Stimulated activated CD4-positive, alpha-beta T cell treated with anti-CD3 and anti-CD28 coated beads, Interleukin-1b, Interleukin-23, amount 100 ng/mL, for 1 hour (primary cell): ENCODE measurements at places on chromosomes 2 and 18.

DNA sequence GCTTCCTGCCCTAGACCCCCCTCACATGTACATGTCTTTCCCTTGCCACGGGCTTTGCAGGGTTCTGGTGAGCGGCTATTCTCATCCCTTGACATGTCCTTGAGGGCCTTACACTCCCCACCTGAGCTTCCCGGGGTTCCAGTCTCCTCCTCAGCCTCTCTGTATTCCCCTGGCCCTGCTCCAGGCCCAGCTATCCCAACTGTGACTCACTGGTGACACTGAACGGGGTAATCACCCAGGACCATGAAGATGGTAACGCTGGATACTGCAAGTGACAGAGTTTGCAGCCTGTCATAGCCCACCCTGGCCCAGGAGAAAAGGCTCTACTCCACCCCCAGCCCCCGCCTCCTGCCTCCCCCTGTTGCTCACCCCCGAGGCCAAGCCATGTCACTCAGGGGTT lies 27.3 kb downstream of the KIF3C start:
- no peak for DNase-seq

GRCh38 chr2:145096582-145096981 lies 576.7 kb upstream of the ZEB2 start:
- DNase-seq = no peak

DNA sequence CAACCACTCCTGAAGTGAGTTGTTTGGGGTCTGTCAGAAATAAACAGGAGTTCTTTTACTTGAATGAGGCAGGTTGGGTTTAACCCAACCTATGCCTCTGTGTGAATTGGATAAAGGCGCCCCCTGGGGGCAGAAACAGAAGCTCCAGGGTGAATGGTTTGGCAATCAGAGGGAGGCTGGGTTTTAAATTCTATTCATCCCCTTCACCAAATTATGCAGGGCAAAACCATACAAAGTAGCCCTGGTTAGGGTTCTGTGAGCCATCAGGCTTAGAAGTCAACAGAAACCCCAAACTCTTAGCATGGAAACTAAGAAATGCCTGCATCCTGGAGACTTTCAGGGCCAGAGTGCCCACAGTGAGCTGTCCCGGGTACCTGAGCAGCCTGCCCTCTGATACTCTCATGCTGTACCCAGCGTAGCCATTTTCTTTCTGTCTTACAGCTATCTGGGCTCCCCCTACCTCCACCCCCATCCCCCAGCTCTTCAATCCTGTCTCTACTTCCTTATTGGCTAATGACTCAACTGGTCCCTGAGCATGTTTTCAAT lies 241.5 kb downstream of the ICOS start:
- DNase-seq = peak; percentile 32

GRCh38 chr2:140683658-140684057 lies 1447.2 kb downstream of the LRP1B start:
- DNase-seq = no peak

GRCh38 chr2:23379220-23379695 lies 5.7 kb upstream of the KLHL29 start:
- DNase-seq = no peak

DNA sequence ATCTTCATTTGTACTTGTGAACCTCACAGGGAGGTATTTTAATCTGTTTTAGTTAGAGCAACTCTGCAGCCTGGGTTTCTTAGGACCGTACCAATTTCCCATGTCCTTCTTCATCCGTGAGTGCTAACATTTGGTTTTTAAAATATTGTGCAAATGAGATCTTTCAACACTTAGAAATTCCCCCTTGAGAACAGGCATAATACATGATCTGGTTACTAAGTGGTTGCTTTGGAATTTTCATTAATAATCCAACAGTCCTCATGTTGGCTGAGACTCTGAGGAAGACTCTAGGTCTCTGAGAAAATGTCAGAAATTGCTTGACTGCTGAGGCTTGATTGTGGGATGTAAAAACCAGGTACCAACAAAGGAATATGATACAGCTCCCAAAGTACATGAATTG lies 125.6 kb upstream of the CDCA7 start:
- DNase-seq = no peak

GRCh38 chr2:46309052-46309953 lies 12.1 kb downstream of the EPAS1 start:
- no peak for DNase-seq

DNA sequence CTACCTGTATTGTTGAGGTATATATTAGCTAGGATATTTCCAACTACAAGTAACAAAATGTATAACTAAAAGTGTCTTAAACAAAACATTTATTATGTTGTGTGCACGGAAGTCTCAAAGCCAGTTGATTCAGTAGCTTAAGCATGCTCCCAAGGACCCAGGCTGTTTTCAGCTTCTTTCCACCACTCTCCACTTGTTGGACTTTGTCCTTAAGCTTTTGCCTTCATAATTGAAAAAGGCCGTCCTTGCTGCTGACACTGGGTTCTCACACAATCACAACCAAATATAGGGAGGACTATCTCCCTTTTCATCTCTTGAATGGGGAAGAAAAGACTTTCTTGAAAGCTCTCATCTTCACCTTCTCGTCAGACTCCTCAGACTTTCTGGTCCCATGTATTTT lies 12.2 kb upstream of the NEMP2 start:
- no peak for DNase-seq

- DNase-seq = no peak
Measured at GRCh38 chr2:209830722-209831465, 59.3 kb downstream of the UNC80 start.

DNA sequence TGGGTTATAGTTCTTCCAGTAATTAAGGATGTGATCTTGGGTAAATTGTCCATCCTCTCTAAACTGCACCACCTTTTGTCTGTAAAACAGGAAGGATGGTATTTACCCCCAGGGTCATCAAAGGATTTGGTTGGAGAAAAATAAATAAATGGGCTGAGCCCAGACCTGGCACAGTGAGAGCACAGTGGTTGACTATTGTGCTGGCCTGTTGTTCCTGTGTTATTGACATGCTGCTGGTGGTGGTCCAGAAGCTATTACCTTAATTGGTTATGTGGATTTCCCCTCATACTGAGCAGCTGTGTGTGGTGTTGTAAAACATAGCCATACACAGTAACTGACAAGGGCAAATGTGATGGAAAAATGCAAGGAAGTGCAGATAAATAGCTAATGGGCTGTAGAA lies 746 bp upstream of the IL37 start:
- no peak for DNase-seq

- DNase-seq = no peak
Measured at GRCh38 chr18:60189856-60190255, 182.7 kb downstream of the MC4R start.

DNA sequence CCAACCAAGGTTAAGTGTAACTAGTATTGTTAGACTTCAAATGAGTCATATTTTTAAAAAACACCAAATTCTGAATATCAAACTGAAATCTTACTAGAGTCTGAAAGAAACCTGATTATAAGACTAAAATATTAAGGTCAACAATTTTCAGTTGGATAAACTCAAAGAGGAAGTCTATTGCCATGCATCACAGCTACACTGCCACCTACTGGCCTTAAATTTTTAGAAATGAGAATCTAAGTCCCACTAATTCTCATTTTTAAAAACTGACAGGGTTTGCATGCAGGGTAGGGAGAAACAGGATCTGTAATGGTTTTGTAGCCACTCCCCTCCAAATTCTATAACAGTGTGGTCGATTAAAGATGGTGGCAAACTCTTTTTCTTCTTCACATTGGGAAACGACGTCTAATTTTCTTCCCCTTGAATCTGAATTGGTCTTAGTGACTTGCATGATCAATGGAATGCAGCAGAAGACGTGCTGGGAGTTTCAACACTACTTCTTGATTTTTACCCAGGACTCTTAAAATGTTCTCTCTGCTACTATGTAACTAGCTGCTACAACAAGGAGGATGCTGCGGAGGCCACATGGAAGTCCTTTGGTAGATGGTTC lies 176.1 kb upstream of the SESTD1 start:
- DNase-seq = no peak

- no peak for DNase-seq
Measured at GRCh38 chr18:55321265-55322177, 266.5 kb downstream of the TCF4 start.

DNA sequence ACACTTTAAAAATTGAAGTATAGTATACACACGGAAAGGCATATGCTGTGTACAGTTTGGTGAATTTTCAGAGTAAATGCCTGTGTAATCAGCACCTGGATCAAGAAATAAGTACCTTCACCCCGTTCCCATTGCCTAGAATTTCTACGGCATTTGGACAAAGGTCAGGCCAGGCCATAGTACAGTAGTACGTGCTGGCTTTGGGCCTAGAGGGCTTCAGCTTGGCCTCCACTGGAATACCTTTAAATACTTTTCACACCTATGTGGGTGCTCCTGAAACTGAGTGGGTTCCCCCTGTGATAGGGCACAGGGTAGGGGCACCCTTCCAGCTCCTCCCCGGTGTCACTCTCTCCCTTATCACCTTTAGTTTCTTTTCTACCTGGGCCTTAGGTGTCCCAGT lies 26.5 kb downstream of the TET3 start:
- no peak for DNase-seq

DNA sequence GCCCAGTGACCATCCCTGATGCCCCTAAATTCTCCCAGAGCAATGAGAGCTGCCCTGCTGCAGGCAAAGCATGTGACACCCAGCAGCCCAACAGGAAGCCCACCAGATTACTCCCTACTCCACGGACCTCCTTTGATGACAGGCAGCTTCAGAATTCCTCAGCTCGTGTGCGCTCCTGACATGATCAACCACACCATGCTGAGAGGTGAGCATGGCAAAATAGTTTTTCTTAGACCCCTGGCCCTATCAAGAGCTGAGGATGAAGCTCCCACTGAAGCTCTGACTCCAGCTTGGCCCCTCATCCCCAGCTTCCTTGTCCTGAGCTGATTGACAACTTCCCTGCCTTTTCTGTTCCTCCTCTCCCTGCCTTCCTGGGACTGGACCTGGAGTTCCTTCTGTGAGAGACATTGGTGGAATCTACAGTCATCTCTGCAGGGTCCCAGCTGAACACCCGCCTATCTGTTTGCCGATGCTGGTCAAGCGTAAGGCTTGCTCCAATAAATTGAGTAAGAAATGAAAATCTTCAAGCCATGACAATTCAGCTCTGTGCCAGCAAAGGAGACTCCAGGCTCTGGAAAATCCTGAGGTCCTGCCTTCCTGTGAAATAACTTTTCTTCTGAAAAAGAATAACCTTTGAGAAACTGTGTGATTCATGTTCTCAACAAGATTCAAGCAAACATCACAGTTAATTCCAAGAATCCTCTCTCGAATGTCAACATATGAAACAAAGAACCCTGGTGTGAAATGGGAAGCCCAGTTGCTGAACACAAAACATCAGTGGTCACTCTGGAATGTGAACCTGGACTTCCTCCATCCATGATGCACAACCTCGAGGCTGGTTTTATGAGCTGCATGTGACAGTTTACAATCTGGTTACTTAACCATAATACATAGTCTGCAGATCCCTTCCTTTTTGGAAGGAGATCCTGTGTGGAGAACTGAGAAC lies 201.1 kb downstream of the SPP2 start:
- no peak for DNase-seq

GRCh38 chr2:137508739-137509384 lies 455.4 kb upstream of the HNMT start:
- no peak for DNase-seq

GRCh38 chr18:57208047-57208446 lies 61.2 kb downstream of the BOD1L2 start:
- no peak for DNase-seq

DNA sequence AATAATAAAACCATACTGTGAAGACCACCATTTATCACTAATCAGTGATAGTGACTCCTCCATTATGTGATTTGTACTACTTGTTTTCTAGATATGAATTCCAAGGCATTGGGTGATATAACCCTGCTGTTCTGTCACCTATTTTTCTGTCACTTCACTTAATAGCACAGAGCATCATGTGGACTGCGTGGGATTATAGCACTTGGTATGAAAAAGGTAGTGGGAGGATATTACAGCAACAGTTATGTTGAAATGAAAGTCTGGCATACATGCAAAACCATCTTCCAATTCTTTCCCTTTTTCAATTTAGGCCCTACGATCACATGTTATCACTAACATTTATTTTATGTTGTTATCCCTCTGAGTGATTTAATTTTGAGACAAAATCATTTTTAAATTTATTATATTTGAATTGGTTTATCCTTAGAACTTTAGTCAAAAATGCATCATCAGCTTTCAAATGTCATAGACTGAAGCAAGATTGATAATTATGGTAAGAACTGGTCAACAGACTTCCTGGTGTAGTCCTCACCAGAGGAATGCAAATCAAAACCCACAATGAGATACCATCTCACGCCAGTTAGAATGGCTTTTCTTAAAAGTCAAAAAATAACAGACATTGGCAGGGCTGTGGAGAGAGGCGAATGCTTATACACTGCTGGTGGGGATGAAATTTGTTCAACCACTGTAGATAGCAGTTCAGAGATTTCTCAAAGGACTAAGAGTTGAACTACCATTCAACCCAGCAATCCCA lies 242.6 kb downstream of the IKZF2 start:
- DNase-seq = no peak

- DNase-seq = no peak
Measured at GRCh38 chr2:74890711-74891110, 56.8 kb downstream of the HK2 start.

DNA sequence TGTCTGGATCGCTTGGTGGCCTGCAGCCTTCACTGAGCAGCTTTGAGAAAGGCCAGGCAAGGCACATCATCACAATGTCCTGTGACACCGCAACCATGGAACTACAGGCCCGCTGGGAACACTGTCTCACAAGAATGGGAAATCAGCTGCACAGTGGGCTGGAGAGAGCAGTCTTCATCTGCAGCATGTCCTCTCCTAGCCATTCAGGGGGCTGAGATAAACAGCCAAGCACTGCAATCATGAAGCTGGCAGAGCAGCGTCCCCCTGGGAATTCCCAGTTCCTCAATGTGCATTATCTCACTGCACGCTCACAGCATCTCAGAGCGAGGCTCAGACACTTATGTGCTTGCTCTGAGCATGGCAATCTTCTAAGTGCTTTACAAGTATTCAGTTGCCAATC lies 1.9 kb downstream of the CMPK2 start:
- no peak for DNase-seq

GRCh38 chr2:142870526-142870925 lies 6.9 kb upstream of the KYNU start:
- DNase-seq = no peak
